ENCODE measurements at places on chromosomes 7 and 10.

DNA sequence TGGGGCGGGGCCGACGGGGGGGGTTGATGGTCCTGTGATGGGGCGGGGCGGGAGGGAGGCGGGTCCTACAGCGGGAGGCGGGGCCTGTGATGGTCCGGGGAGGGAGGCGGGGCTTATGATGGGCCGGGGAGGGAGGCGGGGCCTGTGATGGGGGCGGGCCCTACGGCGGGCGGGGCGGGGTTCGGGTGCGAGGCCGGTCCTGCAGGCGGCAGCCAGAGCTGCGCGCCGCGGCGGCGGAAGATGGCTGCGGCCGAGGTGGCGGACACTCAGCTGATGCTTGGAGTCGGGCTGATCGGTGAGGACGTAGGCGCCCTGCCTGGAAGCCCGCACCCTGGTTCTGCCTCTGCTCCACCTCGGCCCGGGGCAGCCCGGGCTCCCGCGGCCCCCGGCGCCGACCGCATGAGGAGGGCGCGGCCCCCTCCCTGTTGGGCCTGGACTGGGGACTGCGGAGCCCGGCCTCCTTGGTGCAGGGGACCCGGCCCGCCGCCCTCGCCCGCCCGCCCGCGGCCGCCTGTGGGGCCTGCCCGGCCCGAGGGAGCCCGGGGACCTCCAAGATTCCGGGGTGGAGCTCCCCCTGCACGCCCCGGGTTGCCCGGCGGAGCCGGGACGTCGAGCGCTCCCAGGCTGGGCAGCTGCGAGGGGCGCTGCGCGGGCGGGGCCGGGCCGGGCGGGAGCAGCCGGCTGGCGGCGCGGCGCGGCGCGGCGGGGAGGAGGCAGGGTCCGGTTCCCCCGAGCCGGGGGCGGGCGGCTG, at the start of gene DENND10:
DENND10 (plus strand) TSS at position 211 of the 751 bp plus-strand sequence; CDS start at position 241, 30 bp downstream.
- peak; percentile 76 for DNase-seq

GRCh38 chr10:71028066-71028465, 139.7 kb upstream of the PCBD1 start:
- DNase-seq, result no peak

GRCh38 chr7:23965296-23965695, 255.3 kb downstream of the STK31 start:
- DNase-seq, result no peak

- DNase-seq, result no peak
These were observed 6.1 kb downstream of the ZNF277 start for GRCh38 chr7:112212571-112212970.

GRCh38 chr7:73599916-73600315, 21.5 kb upstream of the TBL2 start:
- no peak for DNase-seq

DNA sequence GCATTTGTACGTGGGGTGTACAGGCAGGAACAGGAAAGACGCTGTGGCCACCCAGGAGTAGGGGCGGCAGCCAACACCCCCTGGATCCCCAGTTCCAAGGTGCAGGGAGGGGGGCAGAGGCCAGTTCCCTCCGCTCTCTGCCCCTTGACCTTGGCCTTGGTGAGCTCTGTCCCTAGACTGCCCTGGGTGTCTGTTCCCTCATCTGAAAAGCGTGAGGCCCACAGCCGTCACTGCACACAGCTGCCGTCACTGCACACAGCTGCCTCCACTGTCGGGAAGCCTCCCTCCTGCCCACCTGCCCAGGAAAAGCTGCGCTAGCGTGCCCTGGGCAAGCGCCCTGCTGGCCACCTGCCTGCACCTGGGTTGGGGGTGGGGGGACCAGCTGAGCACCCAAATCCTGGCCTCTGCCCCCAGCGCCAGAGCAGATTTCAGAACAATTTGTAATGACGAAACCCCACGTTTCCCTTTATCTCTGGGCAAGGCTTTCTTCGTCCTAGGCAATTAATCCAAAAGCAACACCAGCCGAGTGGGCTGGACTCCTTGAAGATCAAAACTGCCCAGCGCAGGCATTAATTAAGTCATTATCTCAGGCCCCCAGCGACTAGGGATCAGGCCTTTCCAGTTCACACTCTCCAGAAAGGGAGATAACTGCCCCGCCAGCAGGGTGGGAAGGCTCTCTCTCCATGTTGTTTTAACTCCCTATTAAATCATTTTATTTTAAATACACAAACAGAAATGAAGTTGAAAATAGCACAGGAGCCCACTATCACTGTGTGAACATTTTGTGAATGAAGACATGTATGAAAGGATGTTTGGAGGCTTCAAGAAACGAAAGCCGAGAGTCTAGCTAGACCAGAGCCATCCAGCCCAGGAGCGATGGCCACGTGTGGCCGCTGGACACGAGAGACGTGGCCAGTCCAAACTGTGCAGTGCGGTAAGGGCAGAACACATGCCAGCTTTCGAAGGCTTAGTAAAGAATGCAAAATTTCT, 4.0 kb upstream of the PDGFA start:
- no peak for DNase-seq

- no peak for DNase-seq
These were observed 162.3 kb downstream of the CAMK1D start for GRCh38 chr10:12511651-12512050.
